ENCODE measurements at places on chromosomes 16 and 17.

- DNase-seq = peak; percentile 84
Observed at GRCh38 chr17:76005263-76006149, 4.9 kb downstream of the CDK3 start.

GRCh38 chr17:82791532-82791931 lies 39.7 kb downstream of the TBCD start:
- peak; percentile 26 for DNase-seq

DNA sequence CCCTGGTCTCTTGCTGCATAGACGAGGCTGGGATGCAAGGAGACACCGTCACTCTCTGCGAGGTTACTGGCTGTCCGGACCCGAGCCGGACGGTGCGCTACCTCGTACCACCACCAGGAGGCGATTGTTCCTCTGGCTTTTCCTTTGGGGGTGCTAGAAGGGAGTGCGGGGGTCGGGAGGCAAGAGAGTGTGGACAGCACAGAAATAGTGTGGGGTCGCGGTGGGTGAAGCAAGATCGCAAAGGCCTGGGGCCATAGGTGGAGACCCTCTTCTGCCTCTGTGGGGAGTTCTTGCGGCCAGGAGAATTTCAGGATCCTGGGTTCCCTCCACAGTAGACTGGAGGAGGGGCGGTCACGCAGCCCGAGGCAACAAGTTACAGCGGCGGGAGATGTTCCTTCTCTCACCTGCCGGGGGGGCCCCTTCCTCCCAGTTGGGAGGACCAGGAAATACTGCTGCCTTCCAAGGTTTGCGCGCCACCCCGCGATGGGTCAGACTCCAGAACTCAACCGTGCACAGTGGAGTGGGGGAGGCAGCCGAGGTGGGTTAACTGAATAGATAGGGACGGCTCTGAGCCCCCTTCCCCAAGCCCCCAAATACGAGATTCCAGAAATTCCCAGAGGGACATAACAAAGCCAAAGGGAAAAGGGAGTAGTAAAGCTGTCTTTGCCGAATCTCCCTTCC lies 6.9 kb downstream of the PHOSPHO1 start:
- DNase-seq = peak; percentile 84

DNA sequence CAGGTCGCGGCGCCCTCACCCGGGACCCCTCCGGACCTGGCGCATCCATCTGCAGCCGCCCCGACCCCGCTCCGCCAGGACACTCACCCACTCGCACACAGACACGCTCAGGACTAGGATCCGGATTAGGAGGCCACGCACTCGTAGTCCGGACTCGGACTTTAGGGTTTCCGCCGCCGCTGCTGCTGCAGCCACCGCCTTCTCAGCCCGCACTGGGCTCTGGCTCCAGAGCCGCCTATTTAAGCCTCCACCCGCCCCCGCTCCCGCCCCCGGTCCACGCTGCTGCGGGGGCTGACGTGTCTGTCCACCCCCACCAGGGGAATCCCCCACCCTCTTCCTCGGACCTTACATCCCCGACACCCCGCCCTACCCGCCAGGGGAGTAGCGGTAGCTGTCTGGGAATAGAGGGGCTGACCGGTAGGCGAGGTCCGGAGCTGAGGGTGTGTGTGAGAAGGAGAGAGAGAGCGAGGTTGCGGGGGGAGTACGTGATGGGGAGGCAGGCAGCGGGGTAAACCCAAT lies at the start of gene RRAD:
Gene RRAD, minus strand, starts transcription at position 214 of the 519 bp plus-strand sequence. CDS start 356 bp downstream, outside the sequence.
- no peak for DNase-seq

- DNase-seq = no peak
Observed at GRCh38 chr16:49462362-49462988, 88.9 kb downstream of the C16orf78 start.

DNA sequence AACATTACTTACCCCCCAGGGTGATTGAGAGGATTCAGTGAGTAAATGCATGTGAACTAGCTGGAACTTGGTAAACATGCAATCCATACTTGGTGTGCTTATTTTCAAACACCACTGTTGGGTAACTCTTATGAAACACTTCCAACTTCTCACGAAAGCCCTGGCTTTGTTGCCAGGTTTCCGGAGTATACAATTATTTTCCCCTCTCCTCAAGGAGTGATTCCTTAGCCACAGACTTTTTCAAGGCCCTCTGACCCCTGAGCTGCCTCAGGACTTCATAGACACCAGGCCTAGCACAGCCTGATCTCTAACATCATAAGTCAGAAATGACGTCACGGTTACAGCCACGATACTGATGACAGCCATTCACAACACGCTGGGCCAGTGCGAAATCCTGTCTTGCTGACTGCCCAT lies 27.6 kb downstream of the HSD17B2 start:
- no peak for DNase-seq

DNA sequence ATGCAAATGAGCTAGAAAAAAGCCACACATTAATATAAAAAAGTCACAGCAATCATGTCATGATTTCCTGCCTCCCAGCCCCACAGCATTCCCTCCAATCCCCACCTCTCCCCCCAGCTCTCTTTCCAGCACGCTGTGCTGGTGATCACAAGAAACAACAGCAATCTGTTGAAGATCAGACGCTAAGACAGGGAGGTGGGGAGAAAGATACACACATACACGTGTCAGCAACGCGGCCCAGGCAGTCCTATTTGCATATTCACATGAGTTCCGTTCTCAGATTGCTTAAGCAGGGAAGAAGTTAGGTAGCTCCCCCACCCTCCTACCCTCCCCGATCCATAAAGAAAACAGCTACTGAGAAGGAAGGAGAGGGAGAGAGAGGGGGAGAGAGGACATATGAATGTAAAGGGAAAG lies 405.5 kb upstream of the PSMD7 start:
- DNase-seq = peak; percentile 50

DNA sequence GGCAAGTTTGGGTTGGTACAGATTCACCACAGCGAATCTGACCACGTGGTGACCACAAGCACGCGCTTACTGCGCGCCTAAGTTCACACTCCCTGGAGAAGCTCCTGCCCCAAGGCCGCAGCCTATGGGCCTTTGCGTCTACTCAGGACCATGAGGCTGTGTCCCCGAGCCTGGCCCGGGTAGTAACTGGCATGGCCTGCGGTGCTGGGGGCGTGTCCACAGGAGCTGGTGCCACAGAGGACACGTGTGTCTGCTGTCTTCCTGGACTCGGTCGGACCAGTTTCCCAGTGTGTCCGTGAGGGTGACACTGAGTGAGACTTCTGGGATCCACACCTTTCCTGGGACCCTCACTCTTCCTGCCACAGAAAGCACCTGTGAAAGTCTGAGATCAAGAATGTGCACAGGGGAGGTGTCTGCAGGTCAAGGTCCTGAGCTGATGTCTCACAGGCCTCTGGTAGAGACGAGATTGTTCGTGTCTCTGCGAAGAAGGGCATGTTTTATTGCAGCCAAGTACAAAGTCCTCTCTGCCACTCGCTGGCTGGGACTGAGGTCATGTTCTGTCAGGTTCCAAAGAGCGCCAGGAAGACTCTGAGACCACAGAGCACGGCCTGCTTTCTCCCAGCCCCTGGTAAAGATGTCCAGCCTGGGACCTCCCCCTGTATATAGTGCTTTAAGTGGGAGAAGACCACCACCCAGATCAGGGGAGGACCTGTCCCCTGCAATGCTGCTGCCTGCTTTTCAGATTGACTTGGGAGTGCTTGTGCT lies 25.2 kb upstream of the CAPN15 start:
- no peak for DNase-seq

- no peak for DNase-seq
Observed at GRCh38 chr16:22915003-22915402, 101.0 kb downstream of the HS3ST2 start.
